Left colon (tissue), 2 donors: ENCODE measurements at places on chromosomes 12 and 14. TPM values are rescaled to one million over a fixed set of nuclear protein-coding genes. Genes with fewer than 3 reads are reported as not detected.

DNA sequence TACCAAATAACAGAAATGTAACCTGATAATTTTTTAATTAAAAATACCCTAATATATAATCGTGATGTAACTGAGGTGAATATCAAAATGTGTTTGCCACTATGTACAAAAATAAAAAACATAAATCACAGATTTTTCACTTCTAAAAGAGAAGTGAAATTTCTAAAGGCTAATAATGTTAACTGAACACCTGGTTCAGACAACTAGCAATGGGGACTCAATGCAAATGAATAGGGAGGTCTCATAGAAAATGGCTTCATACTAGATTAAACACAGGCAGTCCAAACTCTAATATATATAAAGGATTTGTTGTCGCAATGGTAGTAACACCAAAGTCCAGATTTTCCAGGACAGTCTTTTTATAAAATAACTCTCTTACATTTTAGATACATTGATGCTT lies 365.4 kb upstream of the ATP2B1 start:
- DNase-seq, result no peak

GRCh38 chr12:75455839-75456238 lies 24.7 kb upstream of the GLIPR1 start:
- DNase-seq, result no peak

GRCh38 chr14:75441728-75442127 lies 13.9 kb downstream of the JDP2 start:
- no peak for DNase-seq

DNA sequence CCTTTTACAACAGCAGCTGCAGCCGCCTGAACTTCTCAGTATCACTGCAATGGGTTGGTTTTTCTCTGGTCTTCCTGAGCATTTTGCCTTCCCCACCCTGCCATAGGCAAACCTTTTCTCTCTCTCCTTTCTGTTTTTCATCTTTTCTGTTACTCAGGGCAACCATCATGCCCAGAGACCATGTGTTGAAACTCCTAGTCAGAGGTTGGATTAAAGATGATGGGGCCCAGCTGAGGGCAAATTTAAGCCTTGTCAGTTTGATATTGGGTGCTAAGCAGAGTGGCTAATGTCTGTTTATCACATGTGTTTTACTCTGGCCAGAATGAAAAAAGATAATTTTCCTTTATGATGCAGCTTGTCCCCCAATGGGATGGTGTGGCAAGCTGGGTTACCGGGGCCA lies 107.9 kb upstream of the PMCH start:
- no peak for DNase-seq

DNA sequence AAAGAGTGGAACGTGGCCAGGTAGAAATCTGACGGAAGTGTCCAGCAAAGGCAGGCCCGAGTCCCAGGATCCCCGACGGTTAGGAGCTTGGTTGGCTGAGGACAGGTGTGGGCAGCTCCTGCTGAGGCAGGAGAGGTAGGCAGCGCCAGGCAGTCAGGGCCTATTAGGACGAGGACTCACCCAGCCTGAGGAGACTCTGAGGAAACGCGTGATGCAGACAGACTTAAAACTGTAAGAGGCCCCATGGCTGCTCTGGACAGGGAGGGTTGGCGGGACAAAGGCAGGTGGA lies 255.7 kb upstream of the SFSWAP start:
- DNase-seq, result no peak

DNA sequence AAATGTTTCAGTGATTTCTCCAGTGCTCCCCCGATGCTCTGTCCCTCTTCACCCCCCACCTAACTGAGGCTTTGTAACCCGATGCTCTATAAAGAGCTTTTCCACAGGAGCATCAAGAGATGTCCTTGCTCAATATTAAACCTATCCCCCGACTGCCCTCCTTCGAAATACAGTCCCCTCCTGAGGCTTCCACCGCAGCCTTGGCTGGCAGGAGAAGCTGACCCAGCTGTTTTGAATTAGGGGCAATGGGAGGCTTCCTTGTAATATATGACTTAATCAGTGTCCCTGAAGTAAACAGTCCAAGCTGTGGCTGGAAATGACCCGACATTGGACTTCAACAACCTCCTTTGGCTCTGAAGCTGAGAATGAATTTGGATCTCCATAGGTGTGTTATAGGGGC lies 62.4 kb downstream of the TMEM30B start:
- DNase-seq, result no peak

DNA sequence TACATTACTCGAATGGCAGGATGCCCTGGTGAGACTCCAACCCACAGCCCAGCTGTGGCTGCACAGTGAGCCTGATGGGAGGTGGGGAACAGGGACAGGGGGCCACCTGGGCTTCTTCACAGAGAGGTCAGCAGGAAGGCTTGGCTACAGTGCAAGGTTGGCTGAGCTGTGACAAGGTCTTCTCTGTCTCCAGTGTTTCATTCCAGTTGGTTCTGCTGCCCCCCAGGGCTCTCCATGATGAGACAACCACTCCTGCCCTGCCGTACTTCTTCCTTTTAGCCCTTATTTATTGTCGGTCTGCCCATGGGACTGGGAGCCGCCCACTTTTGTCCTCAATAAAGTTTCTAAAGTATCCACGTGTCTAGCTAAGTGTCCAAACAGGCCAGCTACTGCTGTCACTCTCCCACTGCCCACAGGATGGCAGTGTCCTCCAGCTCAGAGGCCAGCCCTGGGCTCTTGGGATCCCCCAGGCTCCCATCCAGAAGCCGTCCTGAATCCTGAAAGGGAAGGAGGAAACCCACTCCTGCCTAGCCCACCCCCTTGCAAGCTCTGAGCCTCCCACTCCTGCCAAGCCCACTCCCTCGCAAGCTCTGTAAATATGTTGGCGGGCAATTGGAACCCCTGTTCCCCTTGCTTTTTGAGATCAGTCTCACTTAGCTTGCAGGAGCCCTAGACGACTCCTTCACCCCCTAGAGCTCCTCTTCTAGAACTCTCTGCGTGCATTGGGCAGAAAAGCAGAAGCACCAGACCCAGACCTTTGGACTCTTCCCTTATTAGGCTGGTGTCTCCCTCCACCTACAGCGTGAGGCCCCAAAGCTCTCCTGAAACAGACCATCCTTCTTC lies 5.4 kb downstream of the C1QL4 start:
- DNase-seq, result peak; percentile 72

GRCh38 chr12:103978384-103978982 lies 12.8 kb downstream of the TDG start:
- no peak for DNase-seq

- DNase-seq, result no peak
Observed at GRCh38 chr12:124593851-124594401, 26.5 kb upstream of the NCOR2 start.

GRCh38 chr12:116594325-116595038 lies 35.3 kb downstream of the MAP1LC3B2 start:
- DNase-seq, result peak; percentile 39

The NCKAP5L gene
- 4.8 TPM for total RNA-seq

The DHRS4 gene
- total RNA-seq, result 46.0 TPM

The KRT74 gene
- total RNA-seq, result not detected
